ENCODE measurements at places on chromosomes 5 and 9.
A peak's percentile ranks its signal among the peaks of the same experiment; 100 is the strongest.

DNA sequence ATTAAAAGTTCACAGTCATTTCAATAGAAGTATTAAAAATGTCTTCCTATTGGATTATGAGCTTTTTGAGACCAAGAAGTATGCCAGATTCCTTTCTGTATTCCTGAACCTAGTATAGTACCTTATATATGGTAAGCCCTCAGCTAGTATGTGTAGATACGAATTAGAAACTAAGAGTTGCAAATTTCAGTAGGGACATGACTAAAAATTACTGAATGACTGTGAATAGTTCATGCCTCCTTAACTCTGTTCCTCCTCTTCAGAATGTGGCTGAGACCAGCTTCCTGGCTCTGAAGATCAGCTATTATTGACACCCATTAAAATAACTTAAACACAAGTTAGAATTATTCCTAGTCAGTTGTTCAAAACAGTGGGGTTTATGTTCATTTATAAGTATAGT is 19.7 kb downstream of the KDM3B start:
- DNase-seq: no peak

DNA sequence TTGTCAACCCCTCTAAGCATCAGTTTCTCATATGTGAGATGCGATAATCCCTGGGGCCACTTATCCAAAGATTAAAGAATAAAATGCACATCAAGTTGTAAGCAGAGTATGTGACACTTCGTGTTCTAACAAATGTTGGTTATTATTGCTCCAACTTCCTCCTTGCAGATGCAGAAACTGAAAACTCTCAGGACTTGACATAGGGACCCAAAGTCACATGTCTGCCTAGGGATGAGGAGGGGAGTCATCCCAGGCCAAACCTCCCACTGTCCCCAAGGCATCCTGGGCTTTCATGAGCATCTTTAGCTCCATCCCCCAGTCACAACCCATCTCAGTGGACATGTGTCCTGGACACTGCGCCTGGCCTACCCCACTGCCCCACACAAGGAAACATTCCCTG is 27.5 kb upstream of the SYK start:
- no peak for DNase-seq

DNA sequence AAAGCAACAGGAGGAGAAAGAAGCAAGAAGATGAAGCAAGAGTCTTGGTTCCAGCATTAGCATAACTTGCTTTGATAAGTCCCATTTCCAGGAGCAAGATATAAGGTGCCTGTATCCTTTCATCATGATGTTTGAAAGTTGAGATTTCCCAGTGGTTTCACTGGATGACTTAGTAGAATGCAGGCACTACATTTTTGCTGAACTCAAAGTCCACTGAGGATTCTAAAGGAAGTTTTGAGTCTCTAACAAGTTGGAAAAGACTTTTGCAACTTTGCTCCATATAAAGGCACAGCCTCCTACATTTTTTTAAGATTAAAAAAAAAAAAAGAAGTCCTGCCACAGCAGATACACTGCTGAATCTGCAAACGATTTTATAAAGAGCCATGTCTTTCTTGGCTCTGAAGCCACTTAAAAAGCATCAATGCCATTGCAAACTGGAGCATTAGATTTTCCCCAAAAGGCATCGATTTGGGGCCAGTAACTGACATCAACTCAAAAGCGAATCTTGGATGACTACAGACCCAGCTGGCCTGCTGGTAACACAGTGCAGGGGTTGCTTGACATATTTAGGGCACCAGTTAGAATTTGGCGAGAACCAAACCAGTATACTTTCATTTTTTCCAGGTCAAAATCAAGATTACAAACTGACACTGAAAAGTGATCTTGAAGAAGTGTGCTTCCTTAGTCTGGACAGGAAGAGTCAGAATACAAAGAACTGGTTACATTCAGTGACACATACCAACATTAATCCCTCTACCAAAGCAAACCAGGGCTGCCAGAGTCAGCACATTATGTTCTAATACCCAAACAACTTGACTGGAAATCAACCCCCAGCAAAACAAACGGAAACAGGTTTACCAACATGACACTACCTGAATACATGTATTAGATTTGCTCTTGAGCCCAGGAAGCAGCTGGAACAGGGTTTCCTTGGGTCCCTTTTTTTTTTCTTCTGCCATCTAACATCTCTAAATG is 39.1 kb upstream of the KCNV2 start:
- DNase-seq: no peak

GRCh38 chr5:133687212-133688061 is 75.1 kb upstream of the FSTL4 start:
- DNase-seq: no peak

DNA sequence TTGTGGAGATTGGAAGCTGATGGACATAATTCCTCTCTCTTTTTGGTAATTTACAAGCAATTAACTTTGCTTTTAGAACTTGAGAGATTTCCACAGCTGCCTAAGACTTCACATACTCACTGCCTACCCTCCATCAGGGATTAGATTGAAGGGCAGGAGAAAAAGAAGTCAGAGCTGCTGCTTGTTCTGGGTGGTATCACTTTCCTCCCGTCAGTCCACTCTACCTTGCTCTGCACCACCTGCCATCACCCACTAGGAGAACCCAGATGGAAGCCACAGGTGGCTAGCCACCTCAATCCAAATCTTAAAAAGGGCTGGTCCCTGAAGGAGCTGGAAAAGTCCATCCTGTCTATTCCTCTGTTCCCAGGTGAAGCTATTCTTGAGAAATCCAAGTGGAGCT is 10.5 kb downstream of the IRF1 start:
- no peak for DNase-seq

GRCh38 chr5:139446956-139447779 is 7.8 kb upstream of the DNAJC18 start:
- DNase-seq: no peak

- no peak for DNase-seq
These were observed 48.2 kb upstream of the GPR151 start for GRCh38 chr5:146564007-146564762.

DNA sequence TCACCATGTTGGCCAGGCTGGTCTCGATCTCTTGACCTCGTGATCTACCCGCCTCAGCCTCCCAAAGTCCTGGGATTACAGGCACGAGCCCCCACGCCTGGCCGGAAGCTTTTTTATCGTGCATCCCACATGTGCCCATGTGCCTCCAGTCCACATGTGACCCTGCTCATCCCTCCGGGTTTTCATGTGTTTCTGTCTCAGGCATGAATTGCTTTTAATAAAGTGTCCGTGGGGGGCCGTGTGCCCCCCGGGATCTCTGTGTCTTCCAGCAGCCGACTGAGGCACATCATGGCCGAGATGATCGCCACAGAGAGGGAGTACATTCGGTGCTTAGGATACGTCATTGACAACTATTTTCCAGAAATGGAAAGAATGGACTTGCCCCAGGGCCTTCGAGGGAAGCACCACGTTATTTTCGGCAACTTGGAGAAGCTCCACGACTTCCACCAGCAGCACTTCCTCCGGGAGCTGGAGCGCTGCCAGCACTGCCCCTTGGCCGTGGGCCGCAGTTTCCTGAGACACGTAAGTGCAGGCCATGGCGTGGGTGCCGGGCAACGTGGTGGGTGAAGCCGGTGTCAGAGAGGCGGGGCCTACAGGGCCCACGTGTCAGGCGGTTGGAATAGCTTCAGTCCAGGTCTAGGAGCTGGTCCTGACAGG is 22.1 kb upstream of the LRRC14B start:
- DNase-seq: no peak

- no peak for DNase-seq
These were observed 115.3 kb upstream of the SPIN1 start for GRCh38 chr9:88272986-88273385.

GRCh38 chr5:61575103-61575502 is 243.0 kb downstream of the ZSWIM6 start:
- peak; percentile 83 for DNase-seq

DNA sequence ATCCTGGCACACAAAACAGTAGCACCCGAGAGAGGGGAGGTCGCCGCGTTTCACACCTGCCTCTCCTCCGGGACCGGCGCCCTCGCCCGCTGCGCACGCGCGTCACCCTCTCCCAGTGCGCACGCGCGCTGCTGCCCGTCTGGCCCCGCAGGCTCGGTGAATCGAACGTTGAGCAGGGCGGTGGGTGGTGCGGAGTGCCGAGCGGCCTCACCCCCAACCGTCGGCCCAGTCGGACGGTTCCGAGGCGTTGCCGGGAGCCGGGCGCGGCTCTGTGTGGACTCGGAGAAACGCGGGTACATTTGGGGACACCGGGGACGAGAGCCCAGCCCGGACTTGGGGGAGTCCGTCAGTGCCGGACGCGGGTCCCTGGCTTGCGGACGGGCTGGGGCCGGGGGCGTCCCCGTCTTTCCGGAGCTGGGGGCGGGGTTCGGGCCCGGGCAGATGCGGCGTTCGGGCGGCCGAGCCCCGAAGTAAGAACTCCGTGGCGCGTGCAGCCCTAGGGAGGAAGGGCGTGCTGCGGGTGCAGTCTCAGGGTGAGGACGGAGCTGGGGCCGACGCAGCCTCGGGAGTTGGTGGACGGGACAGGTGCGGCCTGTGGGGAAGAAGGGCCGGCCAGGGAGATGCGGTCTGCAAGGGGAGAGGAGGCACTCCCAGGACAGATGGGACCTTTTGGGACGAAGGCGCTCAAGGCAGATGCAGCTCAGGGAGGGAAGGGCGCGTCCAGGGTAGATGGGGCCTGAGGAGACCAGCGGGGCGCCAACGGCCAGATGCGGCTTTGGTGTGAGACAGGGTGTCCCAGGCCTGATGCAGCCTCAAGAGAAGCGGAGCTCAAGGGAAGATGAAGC is at the start of gene POMT1:
TSS of gene POMT1 (plus strand) at position 138 of the 845 bp plus-strand sequence. CDS start 1,301 bp downstream, outside the sequence.
- DNase-seq: peak; percentile 94

DNA sequence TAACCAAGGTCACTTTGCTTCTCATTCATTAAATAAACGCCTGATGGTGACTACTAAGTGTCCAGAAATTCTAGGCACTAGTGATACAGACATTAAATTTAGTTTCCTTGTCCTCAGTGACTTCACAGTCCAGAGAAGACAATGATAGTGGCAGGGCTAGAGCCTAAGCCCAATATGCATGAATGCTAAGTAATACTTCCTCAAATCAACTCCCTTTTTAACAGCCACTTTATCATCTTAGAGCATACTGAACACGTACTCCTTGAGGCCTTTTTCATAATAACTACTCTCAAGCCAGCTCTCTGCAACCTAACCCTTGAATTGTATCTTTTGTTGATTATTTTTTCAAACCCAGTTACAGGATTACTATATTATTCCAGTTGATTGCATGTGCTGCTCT is 74.1 kb downstream of the STX17 start:
- DNase-seq: no peak

DNA sequence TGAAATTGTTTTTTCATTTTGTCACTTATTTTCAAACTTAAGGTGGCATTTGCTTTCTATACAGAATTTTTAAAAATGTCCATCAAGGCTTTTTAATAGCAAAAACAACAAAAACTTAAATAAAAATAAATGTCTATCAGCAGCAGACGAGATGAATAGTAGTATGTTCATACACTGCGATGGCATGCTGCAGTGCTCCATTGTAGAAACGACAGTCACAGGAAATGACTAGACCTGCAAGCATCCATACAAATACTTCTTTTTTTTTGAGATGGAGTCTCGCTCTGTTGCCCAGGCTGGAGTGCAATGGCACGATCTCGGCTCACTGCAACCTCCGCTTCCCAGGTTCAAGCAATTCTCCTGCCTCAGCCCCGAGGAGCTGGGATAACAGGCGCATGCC is 41.4 kb downstream of the COL23A1 start:
- DNase-seq: no peak

DNA sequence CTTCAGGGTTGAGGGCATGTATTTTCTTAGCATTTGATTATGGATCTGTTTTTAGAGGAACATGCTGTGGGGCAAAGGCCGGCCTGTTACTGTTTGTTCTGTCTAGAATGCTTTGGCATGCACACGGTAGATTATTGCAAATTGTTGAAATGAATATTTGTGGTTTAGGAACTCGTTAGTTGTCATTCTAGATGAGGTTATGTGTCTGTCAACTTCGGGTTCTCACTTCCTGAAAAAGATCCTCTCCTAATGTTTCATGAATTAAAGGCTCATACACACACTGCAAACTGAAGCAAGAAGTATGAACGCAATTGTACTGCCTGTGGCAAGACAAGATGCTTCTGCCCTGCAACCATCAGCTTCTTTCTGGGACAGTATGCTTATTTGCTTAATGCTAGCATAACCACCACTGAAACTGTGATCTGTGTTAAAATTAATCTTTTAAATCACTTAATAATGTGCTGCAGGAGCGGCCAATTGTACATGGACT is 99.6 kb downstream of the BASP1 start:
- DNase-seq: no peak

DNA sequence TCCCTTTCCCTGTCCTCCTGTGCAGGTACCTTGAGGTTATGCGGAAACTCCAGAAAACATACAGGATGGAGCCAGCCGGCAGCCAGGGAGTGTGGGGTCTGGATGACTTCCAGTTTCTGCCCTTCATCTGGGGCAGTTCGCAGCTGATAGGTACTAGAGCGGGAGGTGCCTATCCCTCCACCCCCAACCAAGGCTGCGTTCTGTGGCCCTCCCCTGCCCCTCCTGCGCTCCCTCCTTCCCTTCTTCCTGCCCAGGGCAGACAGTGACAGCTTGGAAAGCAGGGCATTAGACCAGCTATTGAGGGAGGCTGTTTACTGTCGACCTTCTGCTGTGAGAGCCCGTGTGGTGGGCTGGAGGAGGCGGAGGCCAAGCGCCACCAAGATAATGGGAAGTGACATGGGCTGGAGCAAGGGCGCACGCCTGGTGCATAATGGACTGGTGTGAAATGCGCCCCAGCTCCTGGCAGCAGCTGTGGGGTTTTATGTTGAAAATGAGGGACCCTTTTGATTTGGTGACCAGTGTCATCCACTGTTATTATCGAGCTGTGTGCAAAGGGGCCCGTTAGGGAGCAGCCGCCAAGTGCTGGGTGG is 25.3 kb downstream of the PTPA start:
- no peak for DNase-seq

DNA sequence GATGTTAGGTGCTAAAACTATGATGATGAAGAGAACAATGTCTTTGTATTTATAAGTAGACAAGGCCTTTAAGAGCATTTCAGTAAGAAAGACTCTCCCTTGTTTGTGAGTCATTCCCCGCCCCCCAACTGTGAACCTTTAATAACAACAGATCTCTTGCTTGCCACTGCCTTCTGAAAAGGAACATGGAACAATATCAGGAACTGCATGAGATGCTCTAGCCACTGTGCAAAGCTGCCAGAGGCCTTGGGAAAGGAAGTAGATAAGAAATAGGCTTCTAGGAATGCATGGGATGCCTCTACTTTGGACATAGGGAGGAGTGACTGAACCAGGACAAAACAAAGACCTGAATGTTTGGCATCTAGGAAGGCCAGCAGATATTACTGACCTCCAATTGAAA is 296.1 kb upstream of the MPDZ start:
- no peak for DNase-seq

All from HTR-8/SVneo (cell line).